Activated T-cell treated with anti-CD3 and anti-CD28 coated beads for 24 hours (primary cell): ENCODE measurements at places on chromosomes 5 and 9.

DNA sequence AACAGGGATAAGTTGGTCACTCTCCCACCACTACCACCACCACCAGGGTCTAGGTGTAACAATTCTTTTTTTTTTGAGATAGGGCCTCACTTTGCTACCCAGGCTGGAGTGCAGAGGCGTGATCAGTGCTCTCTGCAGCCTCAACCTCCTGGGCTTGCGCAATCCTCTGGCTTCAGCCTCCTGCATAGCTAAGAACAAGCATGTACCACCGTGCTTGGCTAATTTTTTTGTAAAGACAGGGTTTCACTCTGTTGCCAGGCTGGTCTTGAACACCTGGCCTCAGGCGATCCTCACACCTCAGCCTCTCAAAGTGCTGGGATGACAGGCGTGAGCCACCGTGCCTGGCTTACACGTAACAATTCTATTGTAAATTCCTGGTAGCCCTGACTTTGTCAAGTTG is 27.5 kb downstream of the CORO2A start:
- no peak for DNase-seq

DNA sequence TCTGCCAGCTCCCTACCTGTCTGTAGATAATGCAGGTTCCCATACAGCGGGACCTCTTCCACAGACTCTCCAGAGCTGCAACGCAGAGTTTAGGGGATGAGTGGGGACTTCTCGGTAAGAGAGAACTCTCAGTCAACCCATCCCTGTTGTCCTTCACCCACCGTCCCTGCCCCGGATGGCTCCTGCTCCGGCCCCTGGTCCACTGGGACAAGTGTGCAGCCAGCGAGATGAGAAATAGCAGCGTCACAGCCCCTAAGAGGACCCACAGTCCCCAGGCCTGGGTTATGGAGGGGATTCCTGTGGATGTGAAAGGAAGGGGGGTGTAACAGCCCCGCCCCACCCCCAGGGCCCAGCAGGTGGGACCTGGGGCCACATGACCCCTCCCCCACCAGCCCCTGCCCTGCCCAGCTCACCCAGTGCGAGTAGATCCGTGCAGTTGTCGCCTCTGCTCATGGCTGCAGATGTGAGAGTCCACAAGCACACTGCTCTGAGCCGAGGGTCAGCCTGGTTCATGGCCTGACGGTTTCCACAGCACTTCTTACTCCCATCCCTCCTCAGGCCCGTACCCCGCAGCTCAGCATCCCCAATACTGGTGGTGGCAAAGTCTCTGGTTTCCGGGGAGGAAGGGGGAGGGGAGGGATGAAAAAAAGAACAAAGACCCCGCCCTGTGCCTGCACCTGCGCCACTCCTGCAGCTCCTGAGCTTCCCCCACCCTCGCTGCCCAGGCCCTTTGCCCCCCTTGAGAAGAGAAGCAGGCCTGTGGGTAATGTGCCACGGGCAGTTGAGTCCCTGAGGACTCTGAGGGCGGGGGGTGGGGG is at the start of gene SIT1:
Gene SIT1 (minus strand): TSS at position 591 of the 818 bp plus-strand sequence. CDS start 78 bp downstream, at position 513.
- DNase-seq = no peak

DNA sequence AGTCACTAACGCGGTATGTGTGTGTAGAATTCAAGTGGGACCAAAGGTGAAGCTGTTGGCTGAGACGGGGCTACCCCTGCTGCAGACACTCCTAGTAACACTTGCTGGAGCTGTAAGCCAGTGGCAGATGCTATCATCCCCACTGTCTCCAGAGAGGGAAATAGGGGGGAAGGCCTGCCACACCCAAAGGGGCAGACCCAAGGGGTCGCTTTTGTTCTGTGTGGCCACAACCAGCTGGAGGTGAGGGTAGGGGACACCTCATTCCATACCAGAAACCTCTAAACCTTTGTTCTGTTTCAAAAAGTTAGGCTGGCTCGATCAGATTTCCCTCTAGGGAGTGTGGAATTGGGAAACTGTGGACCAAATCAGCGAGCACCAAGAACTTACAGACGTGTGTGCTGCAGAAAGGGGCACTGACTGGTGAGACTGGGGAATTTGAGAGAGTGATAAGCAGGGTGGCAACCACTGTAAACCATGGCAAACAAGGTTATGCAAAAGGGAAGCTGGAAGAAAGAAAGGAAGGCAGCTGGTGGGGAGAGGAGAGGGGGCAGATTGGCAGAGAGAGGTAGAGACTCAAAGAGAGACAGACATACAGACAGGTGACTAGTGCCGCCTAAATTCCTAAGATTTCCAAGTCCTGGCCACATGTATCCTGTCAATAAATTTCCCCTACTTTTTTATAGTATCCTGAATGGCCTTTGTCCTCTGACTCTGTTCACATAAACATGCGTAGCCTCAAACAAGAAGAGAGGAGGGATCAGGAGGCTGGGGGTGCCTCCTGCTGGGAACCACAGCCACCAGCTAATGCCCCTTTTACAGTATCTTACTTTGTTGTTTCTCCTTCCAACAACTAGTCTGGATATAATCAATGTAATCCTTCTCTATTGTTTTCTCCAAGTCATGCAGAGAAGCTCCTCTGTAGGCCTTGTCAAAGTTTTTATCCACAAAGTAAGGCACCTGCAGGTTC is 15.6 kb upstream of the SPATA24 start:
- DNase-seq = no peak

DNA sequence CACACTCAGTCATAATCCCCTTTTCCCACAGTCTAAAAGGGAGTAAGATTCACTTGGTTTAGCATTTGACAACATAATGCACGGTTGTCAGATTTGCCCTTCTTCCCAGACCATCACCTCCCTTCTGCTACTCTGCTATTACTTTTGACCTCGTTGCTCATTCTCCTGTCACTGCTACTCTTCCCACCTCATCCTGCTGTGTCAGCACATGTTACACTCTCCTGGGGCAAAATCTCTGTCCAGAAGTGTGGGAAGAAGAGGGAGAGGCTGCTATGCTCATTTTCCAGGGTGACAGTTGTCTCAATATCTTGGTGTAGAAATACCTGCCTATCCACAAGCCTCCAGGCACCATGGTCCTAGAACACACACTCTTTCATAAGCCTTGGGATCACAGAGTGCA is 449.9 kb upstream of the PIK3R1 start:
- no peak for DNase-seq

DNA sequence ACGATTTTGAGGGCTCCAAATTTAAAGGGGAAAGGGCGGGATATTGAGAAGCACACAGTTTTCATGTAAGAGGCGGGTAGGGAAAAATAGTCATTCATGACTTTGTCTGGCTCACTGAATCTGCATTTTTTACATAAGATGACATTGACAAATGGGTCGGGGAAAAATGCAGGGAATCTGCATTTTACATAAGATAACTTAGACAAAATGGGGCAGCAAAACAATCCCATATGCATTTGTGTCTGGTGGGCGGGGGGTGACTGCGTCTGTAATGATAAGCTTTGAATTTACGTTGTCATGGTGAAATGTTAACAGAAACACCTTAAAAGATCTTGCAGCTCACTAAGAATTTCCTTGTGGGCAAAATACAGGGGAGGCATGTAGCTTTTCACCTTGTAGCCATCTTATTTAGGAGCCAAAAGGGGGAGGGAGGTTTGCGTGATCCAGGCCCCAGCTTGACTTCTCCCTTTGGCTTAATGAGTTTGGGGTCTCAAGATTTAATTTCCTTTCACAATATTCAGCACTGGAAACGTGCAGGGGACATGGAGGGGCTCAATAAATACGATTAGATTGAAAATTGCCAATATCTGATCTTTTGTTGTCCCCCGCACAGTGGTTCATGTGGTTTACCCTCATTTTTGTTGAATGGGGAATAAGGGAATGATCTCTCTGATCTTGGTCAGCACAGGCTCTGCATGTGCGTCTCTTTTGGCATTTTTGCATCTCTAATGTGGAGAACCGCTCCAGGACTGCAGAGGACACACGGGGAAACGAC is 41.1 kb upstream of the GADD45G start:
- DNase-seq = no peak

GRCh38 chr5:164127527-164127926 is 622.1 kb downstream of the MAT2B start:
- no peak for DNase-seq

- DNase-seq = no peak
Measured at GRCh38 chr9:9174358-9174757, 1374.8 kb upstream of the DMAC1 start.

DNA sequence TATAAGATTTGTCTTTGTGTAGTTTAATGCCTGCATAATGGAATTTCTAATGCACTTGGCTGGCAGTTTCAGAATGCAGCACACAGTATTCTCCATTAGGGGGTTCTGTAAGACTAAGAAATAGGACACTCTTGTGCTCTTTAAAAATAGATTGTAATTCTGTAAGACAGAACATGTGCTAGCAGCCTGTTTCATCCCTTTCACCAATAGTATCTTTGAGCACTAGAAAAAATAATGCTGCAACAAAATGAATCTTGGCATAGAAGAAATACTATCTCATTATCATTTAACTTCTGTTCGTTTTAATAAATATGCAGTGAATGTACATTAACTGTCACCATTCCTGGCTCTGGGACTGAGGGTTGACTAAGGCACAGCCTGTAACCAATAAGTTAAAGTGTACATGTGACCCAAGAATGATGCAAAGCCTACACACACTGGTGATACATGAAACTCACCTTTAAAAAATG is 23.8 kb upstream of the ZNF622 start:
- no peak for DNase-seq

DNA sequence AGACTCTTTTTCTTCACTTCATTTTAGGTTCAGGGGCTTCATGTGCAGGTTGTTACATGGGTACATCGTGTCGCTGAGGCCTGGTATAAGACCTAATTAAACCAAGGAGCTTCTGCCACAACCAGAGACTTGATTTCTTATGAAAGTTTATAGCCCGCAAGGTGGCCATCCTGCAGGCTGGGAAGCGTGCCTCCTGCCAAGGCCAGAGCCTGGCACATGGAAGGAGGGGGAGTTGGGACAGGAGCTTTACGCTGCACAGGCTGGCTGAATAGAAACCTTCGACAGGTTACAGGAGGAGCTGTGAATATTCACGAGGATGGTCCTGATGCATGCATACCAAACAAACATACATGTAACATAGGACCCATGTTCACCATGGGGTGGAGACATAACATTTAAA is 50.1 kb upstream of the SIMC1 start:
- no peak for DNase-seq

- DNase-seq = no peak
Measured at GRCh38 chr9:132858751-132859150, 19.3 kb downstream of the AK8 start.

DNA sequence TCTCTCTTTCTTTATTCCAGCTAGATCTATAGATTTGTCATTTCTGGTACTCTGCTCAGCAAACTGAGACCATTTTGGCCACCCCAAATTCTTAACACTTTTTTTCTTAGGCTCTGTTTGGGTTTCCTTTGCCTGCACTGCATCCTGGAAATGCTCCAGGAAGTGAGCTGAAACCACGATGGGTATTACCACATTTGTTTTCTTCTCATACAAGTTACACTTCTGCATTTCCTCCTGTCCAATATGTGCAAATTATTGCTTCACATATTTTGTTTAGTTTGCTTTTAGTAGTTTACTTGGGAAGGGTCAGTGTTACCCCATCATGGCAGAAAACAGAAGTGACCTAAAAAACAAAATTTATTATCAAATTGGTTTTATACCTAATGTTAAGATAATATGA is 498.6 kb upstream of the GRIN3A start:
- DNase-seq = no peak

- no peak for DNase-seq
Measured at GRCh38 chr9:127540664-127541041, 71.4 kb upstream of the STXBP1 start.

DNA sequence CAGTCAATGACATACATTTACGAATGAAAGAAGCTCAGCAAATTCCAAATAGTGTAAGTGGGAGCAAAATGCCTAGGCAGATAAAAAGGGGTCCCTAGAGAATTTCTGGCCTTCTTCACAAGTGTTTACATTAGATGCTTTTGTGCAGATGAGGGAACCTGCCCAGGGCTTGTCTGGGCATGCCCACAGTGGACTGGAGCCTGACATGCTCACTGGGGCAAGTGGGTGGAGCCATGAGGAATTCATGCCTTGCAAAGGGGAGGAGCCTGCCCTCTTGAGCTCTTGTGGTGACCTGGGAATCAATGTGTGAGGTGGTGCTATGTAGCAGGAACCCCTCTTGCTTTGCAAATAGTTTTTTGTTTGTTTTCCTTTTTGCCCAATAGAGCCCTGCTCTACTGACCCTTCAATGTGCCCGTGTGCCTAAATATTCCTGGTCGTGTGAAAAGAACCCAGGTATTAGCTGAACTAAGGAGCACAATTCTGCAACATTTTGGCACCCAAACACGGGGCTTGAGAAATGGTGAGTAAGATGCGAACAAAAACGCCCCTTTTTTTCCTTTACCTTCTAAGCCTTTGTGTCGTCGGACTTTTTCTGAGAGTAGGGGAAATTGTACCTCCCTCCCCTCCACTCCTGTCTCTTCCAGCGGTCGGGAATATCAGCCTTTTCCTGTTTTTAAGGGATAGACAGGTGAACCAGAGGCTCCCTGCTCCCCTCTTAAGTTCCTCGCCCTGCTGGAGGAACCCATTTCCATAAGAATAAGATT is 433.8 kb upstream of the CDH9 start:
- DNase-seq = no peak

DNA sequence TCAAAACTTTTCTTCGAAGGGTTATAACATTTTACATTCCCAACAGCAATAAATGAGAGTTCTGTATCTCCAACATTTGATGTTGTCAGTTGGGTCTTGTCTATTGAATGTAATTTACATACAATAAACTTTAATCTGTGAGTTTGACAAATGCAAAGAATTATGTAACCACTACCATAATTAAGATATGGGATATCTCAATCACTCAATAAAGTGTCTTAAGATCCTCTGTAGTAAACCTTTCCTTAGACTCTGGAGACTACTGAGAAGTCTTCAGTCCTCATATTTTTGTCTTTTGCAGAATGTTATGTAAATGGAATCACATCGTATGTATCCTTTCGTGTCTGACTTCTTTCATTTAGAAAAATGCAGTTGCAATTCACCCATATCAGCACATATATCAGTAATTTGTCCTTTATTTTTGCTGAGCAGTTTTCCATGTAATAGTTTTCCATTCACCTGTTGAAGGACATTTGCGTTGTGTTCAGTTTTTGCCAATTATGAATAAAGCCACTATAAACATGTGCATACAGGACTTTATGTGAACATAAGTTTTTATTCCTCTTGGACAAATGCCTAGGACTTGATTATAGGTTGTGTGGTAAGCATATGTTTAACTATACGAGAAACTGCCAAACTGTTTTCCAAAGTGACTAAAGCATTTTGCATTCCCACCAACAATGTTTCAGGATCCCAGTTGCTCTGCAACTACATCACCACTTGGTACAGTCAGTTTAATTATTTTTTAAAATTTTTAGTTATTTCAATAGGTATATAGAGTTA is 784.6 kb upstream of the ZNF608 start:
- no peak for DNase-seq
